ENCODE measurements at places on chromosomes 6 and 20.

DNA sequence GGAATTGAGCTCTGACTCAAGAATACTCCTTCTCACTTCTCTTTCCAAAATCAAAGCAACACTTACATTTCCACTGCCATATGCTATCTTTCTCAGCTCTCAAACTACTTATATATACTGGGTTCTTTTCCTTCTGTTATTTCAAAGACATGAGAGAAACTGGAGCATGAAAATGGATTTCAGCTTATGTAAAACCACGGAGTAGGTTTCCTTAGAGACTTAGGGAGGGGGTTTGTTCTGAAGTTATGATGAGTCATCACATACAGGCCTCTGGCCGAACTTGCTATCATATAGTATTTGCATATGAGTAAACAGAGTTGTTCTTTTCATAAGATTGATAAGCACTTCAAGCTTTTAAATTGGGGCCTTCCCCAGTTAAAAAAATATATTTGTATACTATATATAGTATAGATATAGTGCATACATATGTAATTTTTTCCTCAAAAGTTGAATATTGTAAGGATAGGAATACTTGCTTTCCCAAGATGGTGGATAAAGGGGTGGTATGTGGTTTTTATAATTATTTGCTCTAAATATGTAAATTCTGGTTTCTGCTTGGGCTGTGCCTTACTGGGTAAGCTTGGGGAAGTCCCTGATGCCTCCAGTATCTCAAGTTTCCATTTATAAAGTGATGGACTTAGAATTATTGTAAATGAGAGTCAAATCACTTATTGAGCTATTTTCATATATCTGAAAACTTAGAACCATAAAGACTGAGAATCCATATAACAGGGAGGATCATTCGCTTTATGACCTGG, 273.9 kb downstream of the RFPL4B start:
- DNase-seq: no peak

DNA sequence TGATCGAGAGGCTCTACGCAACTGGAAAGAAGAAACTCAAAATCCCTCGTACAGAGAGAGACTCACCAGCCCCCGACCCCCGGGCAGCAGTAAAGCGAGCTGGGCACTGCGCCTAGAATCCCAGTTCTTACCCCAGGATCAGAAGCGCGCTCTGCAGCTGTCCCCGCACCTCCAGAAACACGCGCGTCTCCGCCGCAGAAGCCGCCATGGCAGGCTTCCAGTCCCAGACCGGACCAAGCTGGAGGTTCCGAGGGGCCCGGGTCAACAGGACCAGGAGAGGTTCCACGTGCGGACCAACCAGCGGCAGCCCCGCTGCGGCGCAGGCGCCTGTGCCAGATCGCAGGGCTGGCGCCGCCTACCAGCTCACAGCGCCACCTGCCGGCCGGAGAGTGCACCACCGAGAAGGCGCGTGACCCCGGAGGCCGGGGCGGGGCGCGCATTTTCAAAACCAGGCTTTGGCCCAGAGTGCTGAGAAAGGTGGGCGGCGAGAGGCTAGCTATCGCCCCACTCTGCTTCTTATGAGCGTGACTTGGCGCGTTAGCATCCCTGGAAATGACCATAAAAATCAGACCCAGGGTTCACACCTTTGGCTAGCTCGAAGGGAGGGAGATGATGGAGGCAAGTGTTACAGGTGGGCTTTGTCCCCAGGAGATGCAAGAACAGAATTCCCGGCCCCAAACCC, at the start of gene UBE3D:
Gene UBE3D (minus strand): TSS at position 331 of the 682 bp plus-strand sequence. CDS start 123 bp downstream, at position 208.
- DNase-seq: peak; percentile 92

DNA sequence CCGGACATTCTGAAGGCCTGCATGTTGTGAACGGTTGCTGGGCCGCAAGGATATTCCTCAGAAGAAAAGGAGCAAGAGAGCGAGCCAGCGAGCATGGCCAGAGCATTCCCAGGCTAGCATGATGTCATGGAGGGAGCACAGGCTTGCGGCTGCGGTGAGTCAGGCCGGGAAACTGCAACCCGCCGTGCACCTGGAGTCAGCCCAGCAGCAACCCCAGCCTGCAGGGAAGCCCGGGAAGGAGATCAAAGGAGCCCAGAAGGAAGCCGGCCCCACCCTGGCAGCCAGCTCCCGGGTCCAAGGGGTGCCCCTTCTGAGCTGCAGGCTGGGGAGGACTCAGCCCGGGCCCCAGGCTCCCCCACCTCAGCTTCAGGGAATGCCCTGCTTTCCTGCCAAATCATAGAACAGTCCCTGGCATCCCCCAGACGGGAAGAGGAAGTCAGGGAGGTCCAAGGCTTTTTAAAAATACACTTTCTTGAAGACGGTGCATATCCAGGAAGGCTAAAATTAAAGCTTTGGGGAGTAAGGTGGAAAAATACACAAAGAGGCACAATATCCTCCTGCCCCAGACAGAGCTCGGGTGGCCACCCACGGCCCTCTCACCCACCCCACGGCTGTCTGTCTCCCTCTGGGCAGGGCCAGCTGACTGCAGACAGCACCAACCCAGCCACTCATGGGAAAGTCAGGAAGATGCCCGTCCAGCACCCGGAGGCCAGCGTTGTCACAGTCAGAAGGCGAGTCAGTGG, 53.7 kb downstream of the BMP7 start:
- peak; percentile 94 for DNase-seq

DNA sequence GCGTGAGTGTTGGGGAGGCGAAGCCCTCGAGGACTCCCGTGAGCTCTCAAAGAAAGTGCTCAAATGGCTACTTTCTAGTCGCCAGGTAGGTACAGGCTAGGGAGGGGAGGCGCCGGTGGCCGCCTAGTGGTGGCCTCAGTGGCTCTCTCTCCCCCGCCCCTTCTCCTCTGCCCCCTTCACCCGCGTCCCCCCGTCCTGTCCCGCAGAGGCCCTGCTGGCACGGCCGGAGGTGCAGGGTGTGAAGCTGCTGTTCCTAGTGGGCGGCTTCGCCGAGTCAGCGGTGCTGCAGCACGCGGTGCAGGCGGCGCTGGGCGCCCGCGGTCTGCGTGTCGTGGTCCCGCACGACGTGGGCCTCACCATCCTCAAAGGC, 16.3 kb downstream of the ADISSP start:
- DNase-seq: no peak

GRCh38 chr6:136289579-136290409, at the start of gene BCLAF1:
Gene BCLAF1, minus strand, starts transcription at chr6:136289846. Its CDS starts 9,980 bp downstream, at chr6:136279866.
- peak; percentile 100 for DNase-seq

DNA sequence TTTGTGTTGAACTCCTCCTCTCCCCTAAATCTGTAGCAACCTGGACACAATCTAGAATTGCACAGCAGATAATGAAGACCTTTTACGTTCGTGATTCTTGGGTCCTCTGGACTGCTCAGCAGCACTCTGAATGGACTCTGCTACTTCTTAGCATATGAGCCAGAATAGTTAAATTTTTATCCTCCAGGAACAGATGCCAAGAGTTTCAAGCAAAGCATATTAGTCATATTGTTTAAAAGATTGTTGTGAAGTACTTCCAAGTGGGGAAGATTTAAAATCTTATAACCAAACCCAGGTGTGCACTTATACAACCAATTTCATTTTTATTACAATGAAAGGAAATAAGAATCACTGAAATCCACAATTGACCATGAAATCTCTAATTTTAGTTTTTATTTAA, 118.9 kb upstream of the EXOC2 start:
- no peak for DNase-seq

GRCh38 chr6:20708367-20709124, 174.3 kb downstream of the CDKAL1 start:
- DNase-seq: no peak

- no peak for DNase-seq
Observed at GRCh38 chr20:49759266-49759950, 45.7 kb upstream of the B4GALT5 start.

DNA sequence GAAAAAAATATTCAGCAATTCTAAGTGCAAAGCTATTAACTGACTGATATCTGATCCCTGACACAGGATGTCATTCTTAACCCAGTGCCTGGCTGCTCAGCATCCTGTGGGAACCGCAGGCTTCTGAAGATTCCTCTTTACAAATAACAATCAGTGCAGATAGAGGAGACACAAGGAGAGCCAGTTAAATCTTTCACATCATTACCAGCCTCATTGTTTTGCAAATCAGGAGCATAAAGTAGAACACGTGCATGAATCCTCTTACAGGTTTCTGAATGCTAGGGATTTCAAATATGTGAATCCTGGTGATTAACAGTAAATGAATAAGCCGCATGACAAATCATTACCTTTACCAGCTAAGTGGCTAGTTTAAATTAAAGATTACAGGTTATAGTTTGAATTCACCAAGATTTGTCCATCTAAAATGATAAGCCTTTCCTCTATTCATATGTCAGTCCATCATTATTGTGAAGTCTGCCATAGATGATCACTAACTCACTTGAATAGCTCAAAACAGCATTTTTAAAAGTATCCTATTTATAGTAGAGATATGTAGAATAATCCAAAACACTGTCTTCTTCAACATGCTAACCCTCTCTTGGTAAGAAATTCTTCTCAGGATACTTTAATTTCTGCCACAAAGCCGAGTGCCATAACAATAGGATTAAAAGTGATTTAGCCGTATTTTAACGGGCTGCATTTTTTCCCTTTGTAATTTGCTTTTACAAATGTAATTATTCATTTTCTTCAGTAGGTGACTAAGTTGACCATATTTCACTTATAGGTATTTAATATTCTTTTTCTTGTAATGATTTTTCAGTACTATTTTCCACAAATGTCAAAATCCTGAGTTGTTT, 367.3 kb upstream of the EPHA7 start:
- no peak for DNase-seq

DNA sequence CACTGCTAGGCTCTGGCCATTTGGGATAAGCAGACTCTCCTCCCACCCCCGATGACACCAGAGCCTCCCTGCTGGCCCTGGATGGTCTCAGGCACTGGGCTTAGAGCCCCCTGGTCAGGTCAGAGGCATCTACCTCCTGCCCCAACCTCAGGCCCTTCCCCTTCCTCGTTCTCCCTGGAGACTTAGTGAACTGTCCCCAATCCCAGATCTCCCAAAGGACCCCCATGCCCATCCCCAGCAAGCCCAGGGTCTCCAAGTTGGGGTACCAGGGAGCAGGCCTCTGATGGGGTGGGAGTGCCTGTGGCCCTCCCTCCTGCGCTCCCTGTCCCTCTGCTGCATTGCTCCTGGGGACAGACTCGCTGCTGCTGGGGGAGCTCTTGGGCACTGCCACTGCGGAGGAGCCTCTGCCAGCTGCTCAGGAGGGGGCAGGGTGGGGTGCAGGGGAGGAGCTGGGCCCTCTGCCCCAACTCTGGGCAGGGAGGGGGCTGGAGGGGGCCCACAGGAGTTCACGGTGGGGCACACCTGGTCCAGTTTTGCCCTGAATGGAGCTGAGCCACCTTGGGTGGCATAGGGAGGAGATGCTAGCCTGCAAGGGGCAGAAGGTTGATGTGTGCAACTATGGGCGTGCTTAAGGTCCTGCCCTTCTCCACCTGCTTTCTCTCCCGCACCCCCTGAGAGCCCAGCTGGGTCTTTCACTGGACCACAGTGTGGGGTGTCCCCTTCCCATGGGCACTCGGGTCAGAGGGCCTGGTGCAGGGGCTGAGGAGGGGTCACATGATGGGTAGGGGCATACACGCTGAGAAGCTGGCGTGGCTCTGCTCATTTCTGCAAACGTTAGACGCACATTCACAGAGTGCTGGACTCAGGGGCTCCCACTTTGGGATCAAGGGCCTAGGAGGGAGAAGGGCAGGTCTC, 40.4 kb downstream of the SPDEF start:
- DNase-seq: peak; percentile 13

Data from femur (tissue), 1 donor.